Spinal cord (tissue), 10 donors: ENCODE measurements at places on chromosomes 5 and 9. TPM values are rescaled to one million over a fixed set of nuclear protein-coding genes. Genes with fewer than 3 reads are reported as not detected.

DNA sequence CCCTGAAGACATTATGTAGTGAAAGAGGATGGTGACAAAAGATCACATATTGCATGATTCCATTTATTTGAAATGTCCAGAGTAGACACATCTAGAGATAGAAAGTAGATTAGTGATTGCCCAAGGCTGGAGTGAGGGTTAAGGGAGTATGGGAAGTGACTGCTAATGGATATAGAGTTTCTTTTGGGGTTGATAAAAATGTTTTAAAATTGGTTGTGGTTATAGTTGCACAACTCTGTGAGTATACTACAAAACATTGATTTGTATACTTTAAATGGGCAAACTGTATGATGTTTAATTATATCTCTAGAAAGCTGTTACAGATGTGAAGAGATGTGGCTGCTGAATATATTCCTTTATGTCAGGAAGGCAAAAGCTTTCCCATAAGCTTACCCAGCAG lies 202.8 kb downstream of the CCDC171 start:
- H3K36me3 ChIP-seq, result no peaks in the 10 kb centered on the region
- no peak for DNase-seq
- H3K27ac ChIP-seq, result no peak overlapping the region
- no peaks in the 10 kb centered on the region for H3K27me3 ChIP-seq
- H3K4me3 ChIP-seq, result no peak overlapping the region

- H3K4me1 ChIP-seq, result peaks cover 20% of the 10 kb centered on the region
- H3K36me3 ChIP-seq, result peaks cover 14% of the 10 kb centered on the region
- H3K27me3 ChIP-seq, result peaks cover 2% of the 10 kb centered on the region
- H3K4me3 ChIP-seq, result no peak overlapping the region
These were observed 30.0 kb downstream of the FABP6 start for GRCh38 chr5:160259341-160259740.

- peaks cover 17% of the 10 kb centered on the region for H3K36me3 ChIP-seq
- no peak for DNase-seq
- no peaks in the 10 kb centered on the region for H3K4me1 ChIP-seq
- no peak overlapping the region for H3K4me3 ChIP-seq
- no peak overlapping the region for H3K27ac ChIP-seq
- no peaks in the 10 kb centered on the region for H3K27me3 ChIP-seq
These were observed 47.0 kb downstream of the APC start for GRCh38 chr5:112784726-112785125.

TAF11L5 gene
- not detected for total RNA-seq

DOCK2 gene
- 8.9 TPM for total RNA-seq

GRCh38 chr5:95163079-95163478 lies 121.8 kb downstream of the MCTP1 start:
- H3K36me3 ChIP-seq, result no peaks in the 10 kb centered on the region
- no peaks in the 10 kb centered on the region for H3K27me3 ChIP-seq
- DNase-seq, result no peak
- no peak overlapping the region for H3K27ac ChIP-seq
- H3K4me1 ChIP-seq, result peaks cover 3% of the 10 kb centered on the region

DNA sequence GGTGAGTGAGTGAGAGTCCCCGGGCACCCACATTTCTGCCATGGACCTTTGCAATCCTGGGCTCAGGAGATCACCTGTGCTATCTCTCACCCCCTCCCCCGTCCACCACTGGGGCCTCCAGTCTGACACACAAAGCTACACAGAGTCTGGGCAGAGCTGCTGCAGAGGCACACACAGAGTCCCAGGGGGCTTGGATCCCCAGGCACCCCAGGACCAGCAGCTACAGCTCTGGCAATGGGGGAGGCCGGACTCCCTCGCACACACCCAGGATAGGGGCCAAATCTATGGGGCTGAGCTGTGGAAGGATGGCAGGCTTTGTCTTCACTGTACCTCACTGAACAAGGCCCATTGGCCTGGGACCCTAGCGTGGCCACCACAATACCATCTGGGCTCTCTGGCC lies 328.8 kb downstream of the MAN2A1 start:
- no peaks in the 10 kb centered on the region for H3K4me1 ChIP-seq
- no peak overlapping the region for H3K4me3 ChIP-seq
- no peak overlapping the region for H3K27ac ChIP-seq
- no peaks in the 10 kb centered on the region for H3K36me3 ChIP-seq
- no peak for DNase-seq
- no peaks in the 10 kb centered on the region for H3K27me3 ChIP-seq

DNA sequence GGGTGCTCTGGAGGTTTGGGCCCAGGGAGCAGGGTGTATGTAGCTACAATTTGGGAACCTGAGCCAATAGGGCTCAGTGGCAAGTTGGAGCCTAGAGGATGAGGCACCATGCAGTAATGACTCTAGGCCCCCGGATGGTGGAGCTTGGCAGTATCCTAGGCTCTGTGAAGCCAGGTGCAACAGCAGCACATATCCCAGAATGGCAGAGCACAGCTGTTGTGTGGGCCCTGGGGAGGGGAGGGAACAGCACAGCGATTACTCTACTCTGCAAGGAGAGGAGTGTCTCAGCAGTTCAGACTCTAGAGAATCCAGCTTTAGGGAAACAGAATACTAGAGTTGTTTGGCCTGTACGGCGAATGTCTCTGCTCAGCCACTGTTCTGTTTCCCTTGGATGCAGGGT lies 56.1 kb downstream of the LRRTM2 start:
- H3K27me3 ChIP-seq, result no peaks in the 10 kb centered on the region
- no peak overlapping the region for H3K27ac ChIP-seq
- no peak overlapping the region for H3K4me3 ChIP-seq
- DNase-seq, result no peak
- no peaks in the 10 kb centered on the region for H3K4me1 ChIP-seq

DNA sequence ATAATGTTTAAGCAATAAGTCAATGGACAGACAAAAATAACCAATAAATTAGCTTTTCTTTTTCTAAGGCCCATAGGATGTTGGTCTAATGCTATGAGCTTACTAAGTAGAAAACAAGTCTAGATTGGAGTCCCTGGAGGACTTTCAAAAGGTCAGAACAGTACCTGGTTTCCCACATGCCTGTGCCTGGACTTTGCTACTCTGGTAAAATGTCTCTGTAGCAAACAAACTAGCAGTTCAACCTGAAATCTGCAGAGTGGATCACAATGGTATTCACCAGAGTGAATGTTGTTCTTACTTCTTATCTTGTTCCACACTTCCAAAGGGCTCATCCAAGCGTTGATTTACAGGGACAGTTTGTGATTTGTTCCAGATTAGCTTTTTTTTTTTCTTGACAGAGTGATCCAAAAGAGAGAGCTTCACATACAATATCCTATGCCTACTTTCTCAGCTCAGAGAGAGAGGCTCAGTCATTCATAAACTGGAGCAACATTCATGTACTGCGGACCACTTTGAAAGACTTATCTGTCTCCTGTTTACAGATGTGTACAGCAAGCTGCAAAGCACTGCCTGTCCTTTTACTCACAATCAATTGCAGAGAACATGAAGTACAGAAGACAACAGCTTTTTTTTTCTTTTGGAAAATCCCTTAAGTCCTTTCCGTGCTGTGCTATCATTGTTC lies 466.1 kb downstream of the SPATA31D1 start:
- no peaks in the 10 kb centered on the region for H3K4me1 ChIP-seq
- H3K36me3 ChIP-seq, result no peaks in the 10 kb centered on the region
- H3K27me3 ChIP-seq, result no peaks in the 10 kb centered on the region
- no peak overlapping the region for H3K27ac ChIP-seq
- H3K4me3 ChIP-seq, result no peak overlapping the region

DNA sequence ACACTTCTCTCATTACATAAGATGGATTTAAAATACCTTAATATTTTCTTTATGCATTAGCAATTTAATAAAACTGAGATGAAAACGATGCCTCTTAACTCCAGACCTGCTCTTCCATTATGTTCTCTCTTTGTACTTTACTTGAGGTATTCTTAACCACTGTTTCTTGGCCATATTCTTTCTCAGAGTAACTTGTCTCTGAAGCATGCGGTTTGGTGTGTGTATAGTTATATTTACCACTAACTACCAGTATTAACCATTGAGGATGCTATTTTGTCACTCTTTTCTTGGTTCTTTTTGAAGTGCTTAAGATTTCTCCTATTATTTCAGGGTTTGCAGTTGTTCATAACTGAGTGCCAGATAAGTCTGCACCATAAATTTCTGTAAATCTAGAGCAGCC lies 17.9 kb downstream of the TMEM167A start:
- peaks cover 3% of the 10 kb centered on the region for H3K36me3 ChIP-seq
- H3K4me1 ChIP-seq, result no peaks in the 10 kb centered on the region

ZSWIM6 gene
- 14.5 TPM for total RNA-seq
